ENCODE measurements at places on chromosomes 12 and 14.

GRCh38 chr12:75606956-75607355, 95.5 kb upstream of the KRR1 start:
- DNase-seq: no peak

- no peak for DNase-seq
These were observed 328.2 kb downstream of the ZFP36L1 start for GRCh38 chr14:68464711-68465110.

DNA sequence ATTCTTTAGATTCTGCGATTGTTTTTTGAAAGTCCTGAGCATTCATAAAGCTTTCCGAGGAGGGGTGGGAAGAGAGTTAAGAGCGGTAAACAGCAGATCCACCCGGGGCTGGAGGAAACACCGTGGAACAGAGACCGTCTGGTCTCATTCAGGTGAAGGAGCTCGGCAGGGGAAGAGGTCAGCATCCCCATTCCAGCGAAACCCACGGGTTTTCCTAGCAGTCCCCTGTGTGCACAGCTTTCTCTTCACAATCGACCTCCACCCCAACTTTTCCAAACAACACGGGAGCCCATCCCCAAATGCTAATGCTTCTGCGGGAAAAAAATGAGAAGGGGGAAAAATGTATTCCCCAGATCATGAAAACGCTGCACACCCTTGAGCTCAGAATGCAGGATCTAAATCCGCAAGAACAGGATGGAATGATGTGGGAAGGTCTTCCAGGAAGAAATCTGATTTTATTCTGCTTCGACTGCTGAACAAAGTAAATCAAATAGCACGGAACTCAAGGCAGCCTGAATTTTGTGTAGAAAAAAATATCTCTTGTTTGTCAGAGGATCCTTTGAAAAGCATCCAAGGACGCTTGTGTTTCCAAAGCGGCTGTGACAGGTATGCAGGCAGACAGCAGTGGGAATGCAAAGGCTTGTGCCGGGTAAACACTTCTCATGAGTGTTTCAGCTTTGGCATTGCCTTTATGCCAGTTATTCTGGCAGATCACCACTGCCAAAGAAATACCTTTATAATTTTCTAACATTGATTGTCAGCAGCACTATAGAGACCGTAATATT, 128.8 kb downstream of the NDUFA12 start:
- DNase-seq: no peak

GRCh38 chr12:107404981-107405380, 280.6 kb upstream of the PWP1 start:
- DNase-seq: no peak

DNA sequence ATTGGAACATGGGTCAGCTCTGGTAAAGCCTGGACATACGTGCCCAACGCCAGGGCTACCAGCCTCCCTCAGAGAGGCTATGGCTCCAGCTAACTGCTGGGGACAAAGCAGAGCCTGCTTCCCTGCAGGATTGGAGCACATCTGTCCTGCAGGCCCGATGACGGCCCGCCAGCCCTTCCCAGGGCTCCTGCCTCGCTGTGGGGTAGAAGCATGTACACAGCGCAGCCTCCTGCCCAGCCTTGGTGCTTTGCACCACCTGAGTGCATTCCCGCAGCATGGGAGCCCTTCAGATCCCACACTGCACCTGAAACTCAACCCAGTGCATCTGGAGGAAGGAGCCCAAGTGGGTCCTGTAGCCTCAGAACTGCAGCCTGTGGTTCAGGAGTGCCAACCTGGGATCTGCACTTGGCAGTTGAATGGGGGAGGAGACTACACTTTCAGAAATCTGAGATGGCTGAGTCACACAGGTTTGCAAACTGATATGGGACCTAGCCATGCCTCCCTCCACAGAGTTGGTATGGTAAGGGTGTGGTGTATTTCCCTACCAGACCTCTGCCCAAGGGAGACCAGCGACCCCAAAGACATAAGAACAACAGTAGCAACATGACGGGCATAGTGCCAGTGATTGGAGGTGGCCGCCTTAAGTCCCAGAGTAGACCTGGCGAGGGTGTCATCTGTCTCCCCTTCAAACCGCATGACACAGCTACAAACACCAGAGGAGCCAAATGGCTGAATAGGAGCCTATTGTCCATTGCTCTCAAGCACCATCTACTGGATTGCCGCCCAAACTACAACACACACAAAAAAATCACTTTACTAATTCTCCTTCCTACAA, 273.9 kb upstream of the MIS18BP1 start:
- DNase-seq: no peak

DNA sequence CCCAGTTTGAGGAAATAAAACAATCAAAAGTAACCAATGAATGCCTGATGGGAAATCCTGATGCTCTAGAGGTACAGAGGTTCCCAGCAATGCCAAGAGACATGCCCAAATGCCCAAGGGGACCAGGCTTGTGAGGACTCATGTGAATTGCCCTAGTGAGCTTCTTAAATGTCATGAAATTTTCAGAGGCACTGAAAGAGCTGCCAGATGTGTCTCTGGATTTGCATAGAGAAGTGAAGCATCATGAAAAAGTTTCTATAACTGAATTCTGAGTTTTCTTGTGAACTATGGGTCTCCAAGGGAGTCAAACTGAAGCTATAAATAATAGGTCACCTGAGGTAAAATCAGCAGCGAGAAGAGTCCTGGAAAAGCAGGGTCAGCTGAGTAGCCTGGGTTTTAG, 9.9 kb downstream of the PTPRR start:
- no peak for DNase-seq

- no peak for DNase-seq
These were observed 193.4 kb upstream of the AMIGO2 start for GRCh38 chr12:47273191-47273626.

DNA sequence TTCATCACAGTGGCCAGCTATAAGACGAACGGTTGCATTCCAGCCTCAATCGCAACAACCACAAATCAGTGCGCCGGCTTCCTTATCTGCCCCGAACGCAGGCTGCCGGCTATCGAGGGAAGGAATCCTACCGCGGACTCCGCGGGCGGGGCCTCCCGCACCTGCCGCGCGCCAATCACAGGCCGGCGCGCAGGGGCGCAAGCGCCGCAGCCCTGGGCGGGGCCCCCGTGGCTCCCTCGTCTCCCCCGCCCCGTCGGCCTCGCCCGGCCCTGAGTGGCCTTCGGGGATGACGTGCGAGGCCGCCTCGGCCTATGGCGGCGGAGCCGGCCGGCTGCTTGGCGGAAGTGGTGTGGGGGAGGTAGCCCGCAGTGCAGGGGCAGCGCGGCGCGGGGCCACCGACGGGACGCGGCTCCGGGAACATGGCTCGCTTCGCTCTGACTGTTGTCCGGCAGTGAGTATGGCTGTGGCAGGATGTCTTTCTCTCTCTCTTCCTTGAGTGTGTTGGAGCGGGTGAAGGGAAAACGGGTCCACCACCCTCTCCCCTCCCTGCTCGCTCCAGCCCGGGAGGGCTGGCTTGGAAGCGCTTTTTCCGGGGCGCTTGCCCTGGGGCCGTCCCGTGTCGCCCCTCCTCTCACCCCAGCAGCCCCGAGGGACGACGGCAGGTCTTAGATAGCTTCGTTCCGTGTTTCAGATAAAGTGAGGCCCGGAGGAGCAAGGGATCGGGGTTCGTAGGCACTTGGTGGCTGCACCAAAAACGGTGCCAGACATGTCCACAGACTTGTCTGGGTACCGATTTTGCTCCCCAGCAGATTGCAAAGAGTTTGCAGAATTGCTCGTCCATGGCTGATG, at the start of gene TIGAR:
TSS of gene TIGAR (plus strand) at position 361 of the 849 bp plus-strand sequence. CDS start at position 420, 59 bp downstream.
- DNase-seq: peak; percentile 86

DNA sequence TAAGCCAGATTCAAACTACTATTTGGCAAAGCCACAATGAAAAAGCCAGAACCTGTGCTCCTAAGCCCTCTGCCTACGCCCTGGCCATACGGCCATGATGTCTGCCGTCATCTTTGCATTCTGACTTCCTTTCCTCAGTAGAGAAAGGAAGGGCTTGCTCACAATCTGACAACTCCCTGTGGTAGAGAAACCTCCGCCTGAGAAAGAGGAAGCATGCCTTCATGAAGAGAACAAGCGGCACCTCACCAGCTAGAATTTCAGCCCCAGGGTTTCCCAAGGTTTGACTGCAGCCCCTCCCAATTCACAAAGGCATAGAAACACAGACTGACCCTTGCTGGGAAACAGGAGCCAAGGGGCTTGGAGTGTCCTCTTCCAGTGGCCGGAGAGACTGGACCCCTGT, 25.7 kb downstream of the TEP1 start:
- DNase-seq: no peak

GRCh38 chr12:131217024-131217586, 263.4 kb downstream of the ADGRD1 start:
- no peak for DNase-seq

DNA sequence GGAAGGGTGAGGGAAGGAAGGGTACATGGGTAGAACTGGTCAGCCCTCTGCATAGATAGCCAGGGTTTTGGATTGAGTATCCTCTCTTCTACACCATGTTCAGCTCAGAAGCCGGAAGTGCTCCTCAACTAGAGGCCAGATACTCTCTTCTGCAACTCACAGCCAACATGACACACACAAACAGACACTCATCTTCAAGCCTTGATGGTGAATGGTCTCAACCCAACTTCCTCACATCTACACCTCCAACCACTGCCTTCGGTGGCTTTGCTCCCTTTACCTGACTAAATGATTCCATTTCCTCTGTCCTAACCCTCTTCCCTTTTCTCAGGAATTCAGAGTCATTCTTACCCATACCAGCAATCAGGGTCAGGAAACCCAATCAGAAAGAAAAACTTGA, 7.6 kb upstream of the FKBP11 start:
- DNase-seq: no peak

DNA sequence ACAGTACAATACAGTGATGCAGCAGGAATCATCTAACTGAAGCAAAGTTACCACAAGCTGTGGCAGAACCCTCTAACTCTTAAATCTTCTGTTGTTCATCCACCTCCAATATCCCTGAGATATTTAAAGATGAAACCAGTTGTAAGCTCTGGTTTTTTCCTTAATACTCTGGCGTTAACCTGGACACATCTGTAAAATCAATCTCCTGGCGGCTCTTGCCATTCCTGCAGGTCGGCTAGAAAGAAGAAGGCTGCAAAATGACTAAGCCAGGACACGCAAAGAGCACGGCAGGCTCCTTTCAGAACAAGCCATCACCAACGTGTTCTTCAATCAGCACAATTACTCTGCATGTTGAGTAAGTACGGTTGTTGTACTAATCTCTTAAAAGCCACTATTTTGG, 309.3 kb downstream of the MED13L start:
- DNase-seq: no peak

DNA sequence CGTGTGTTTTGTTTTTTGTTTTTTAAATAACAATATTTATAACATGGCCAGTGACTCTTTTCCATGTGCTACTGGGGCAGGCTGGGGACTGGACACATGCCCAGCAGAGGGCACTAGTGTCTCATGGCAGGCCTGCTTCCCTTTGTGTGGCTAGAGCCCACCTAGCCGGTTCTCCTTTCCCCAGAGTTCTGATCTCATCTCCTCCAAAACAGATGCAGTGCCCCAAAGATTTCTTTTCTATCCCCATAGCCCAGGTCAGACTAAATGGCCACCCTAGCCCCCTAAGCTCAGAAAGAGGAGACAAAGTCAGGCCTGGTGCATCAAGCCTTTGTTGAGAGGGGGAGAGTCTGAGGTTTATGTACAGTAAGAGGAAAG, 21.2 kb downstream of the PRPF40B start:
- DNase-seq: peak; percentile 55

- no peak for DNase-seq
These were observed 9.1 kb downstream of the FAM181A start for GRCh38 chr14:93936245-93936644.

DNA sequence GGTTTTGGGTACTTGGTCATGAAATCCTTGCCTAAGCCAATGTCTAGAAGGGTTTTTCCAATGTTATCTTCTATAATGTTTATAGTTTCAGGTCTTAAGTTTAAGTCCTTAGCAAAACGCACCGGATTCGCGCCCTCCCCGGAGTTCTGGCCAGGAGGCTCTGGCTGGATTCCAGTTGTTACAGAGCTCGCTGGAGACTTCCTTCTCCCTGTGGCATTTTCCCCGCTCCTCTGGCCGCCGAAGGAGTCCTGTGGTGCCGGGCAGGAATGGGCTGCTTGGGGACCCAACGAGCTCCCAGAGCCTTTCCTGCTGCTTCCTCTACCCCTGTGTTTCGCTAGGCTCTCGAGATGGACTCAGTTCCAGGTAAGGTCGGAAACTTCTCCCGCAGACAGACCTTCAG, 335.9 kb downstream of the AEBP2 start:
- DNase-seq: no peak

DNA sequence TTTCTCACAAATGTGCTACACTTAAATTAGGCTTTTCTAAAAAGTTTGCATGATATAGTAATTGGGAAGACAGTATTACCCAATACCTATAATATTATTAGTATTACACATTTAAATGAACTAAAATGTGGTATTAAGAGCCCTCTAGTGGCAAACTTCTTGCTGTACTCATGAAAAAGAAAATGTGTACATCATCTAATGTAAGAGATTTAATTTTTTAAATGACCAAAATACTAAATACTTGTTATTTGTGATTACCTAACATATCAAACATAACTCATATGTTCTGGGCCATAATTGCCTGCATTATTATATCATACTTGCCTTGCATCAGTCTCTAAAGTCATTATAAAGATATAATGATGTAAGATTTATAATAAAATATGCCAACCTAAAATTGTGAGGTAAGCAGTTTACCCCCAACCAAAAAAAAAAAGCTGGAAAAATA, 64.2 kb downstream of the DNAI7 start:
- DNase-seq: no peak

All from activated naive CD4-positive, alpha-beta T cell (primary cell).